Diencephalon (tissue), 1 donor: ENCODE measurements at places on chromosomes 7 and 10. TPM values are rescaled to one million over a fixed set of nuclear protein-coding genes. Genes with fewer than 3 reads are reported as not detected.

The PIK3AP1 gene
- 9.7 TPM for total RNA-seq

The GIMAP7 gene
- total RNA-seq = 3.7 TPM

The HTR5A gene
- 2.5 TPM for total RNA-seq

The CALHM3 gene
- not detected for total RNA-seq

The GIGYF1 gene
- total RNA-seq = 16.4 TPM

The PNLIPRP3 gene
- total RNA-seq = not detected

The GFRA1 gene
- 42.7 TPM for total RNA-seq

The CPN1 gene
- not detected for total RNA-seq

The PLEKHA8 gene
- total RNA-seq = 28.4 TPM

The ADAM12 gene
- total RNA-seq = 8.8 TPM

The CCDC172 gene
- total RNA-seq = not detected

The GPNMB gene
- 7.2 TPM for total RNA-seq

The SPDYE16 gene
- total RNA-seq = 0.23 TPM

The ABCC2 gene
- total RNA-seq = 1.6 TPM

The KLHL7 gene
- 81.0 TPM for total RNA-seq

The LAMB4 gene
- 0.92 TPM for total RNA-seq

The HMX3 gene
- 2.8 TPM for total RNA-seq

The AKR1E2 gene
- 74.0 TPM for total RNA-seq

The PIP4K2A gene
- total RNA-seq = 33.7 TPM

The NME8 gene
- not detected for total RNA-seq
